Natural killer cell treated with Interleukin-12 subunit alpha and Interleukin-12 subunit beta and Interleukin-15 and Interleukin-18, amount 100 ng/mL, for 72 hours (primary cell): ENCODE measurements at places on chromosomes 4 and X. TPM values are rescaled to one million over a fixed set of nuclear protein-coding genes. Genes with fewer than 3 reads are reported as not detected.
A peak's percentile ranks its signal among the peaks of the same experiment; 100 is the strongest.

- H3K4me3 ChIP-seq = no peak overlapping the region
- no peak overlapping the region for H3K27ac ChIP-seq
- H3K36me3 ChIP-seq = no peaks in the 10 kb centered on the region
- H3K27me3 ChIP-seq = peaks cover 14% of the 10 kb centered on the region
- H3K4me1 ChIP-seq = peaks cover 4% of the 10 kb centered on the region
- no peak for DNase-seq
Measured at GRCh38 chr4:174406383-174406782, 115.9 kb downstream of the HPGD start.

DNA sequence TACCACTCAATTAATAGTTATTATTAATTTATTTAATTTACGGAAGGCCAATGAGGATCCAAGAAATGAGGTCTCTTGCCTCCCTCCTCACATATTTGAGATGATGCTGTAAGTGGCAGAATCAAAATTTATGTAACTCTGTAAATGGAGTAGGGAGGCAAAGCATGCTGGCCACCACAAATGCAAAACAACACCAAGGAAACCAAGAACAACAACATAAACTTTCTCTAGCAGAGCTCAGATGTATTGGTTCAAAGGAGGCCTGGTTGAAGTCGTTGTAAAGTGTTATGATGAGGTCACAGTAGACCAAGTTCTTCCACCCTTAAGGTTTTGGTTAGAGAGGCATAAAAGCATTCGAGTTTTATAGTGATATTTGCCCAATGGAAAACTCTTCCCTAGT is 194.8 kb upstream of the FAT1 start:
- DNase-seq = no peak
- no peaks in the 10 kb centered on the region for H3K27me3 ChIP-seq
- no peaks in the 10 kb centered on the region for H3K4me1 ChIP-seq
- no peak overlapping the region for H3K27ac ChIP-seq
- peaks cover 4% of the 10 kb centered on the region for H3K36me3 ChIP-seq

- no peak for DNase-seq
- peak overlapping the region; percentile 38 for H3K27ac ChIP-seq
- no peaks in the 10 kb centered on the region for H3K27me3 ChIP-seq
Measured at GRCh38 chr4:110132816-110133719, 65.3 kb downstream of the ELOVL6 start.

DNA sequence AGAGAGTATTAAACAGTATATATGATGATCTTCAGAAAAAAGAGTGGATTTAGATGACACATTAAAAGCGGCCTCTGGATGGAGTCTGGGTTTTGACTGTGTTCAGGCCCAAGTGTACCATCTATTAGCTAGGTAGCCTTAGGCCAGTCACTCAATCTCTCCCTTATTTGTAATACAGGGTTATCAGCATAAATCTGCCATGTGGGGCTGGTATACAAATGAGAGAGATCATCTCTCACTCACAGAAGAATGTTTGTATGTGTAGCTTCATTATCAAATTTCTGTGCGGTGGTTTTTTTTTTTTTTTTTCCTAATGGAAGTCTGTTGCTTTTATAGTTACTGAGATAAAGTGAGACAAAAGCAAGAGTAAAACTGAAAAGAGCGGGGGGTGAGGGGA is 12.7 kb downstream of the SLC2A9 start:
- H3K27me3 ChIP-seq = no peaks in the 10 kb centered on the region
- DNase-seq = no peak
- H3K4me3 ChIP-seq = no peak overlapping the region
- peaks cover 33% of the 10 kb centered on the region for H3K4me1 ChIP-seq
- H3K36me3 ChIP-seq = no peaks in the 10 kb centered on the region

XIAP gene
- total RNA-seq = 63.8 TPM

CYLC1 gene
- not detected for total RNA-seq

DNA sequence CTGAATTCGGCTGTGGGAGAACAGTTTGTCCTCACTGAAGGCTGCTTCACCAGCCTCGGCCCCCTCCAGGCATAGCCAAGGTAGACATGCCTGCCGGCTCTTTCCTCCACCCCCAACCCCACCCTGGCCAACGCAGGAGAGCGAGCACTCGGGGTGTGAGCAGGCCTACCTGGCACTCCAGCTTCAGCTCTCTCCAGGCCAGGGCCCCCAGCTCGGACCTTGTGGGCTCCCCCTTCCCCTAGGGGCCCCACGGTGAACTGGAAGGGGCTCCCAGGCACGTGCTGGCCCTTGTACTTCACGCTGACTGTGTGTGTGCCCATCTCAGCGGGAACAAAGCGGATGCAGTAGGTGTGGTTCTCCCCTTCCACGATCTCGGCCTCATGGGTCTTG is 22.4 kb downstream of the FLNA start:
- no peak overlapping the region for H3K4me3 ChIP-seq
- no peak for DNase-seq
- H3K36me3 ChIP-seq = no peaks in the 10 kb centered on the region
- H3K27me3 ChIP-seq = no peaks in the 10 kb centered on the region
- peaks cover 11% of the 10 kb centered on the region for H3K4me1 ChIP-seq

DNA sequence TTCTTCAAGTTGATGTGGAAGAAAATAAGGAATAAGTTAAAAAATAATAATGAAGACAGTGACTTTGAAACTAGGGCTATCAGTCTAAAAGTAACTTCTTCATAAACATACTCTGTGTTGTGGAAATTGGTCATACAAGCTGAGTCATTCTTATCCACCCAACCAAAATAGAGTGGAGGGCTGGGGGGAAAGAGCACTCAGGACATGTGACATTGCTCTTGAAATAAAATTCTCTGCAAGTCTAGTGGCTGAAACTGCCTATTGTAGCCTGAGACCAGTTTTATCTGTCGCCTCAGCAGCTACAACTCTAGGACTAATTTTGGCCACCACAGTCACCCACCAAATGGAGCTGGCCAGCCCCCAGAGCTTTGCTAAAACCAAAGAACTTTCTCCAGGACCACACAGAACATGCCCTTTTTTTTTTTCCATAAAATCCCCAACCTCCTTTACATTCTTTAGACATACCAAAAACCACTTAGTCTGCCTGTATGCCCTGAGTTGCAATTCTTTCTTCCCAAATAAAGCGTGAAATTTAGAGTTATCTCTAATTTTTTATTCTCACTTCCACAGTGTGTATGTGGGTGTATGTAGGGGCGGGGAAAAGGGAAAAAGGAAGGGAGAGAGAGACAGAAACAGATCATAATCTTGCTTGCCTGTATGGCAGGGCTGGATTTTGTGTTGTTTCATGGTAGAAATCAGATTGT is 23.0 kb upstream of the SLC25A4 start:
- H3K4me1 ChIP-seq = no peaks in the 10 kb centered on the region
- H3K27ac ChIP-seq = no peak overlapping the region
- H3K4me3 ChIP-seq = no peak overlapping the region
- H3K27me3 ChIP-seq = peaks cover 26% of the 10 kb centered on the region
- no peak for DNase-seq
- no peaks in the 10 kb centered on the region for H3K36me3 ChIP-seq
